Adrenal gland (tissue), 19 donors: ENCODE measurements at places on chromosomes 1 and 21.

DNA sequence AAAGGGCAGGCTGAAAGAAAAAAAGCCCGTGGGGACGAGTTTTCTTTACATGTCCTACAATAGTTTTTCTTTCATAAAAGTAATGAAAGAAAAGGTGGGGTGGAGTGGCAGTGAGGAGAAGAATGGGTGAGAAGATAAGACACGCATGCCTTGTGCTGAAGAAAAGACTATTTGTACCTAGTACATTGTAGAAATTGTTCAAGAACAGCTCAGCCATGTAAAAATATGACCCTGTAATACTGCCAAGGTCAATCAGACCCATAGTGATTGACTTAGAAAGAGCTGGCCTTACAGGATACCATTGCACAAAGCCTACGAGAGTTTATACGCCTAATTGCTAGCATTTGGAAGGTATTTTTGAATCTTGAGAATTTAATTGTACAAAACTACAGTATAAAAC lies 126.0 kb upstream of the NRIP1 start:
- H3K27ac ChIP-seq: no peak overlapping the region
- no peaks in the 10 kb centered on the region for H3K4me1 ChIP-seq
- H3K27me3 ChIP-seq: no peaks in the 10 kb centered on the region
- DNase-seq: no peak
- H3K36me3 ChIP-seq: no peaks in the 10 kb centered on the region

DNA sequence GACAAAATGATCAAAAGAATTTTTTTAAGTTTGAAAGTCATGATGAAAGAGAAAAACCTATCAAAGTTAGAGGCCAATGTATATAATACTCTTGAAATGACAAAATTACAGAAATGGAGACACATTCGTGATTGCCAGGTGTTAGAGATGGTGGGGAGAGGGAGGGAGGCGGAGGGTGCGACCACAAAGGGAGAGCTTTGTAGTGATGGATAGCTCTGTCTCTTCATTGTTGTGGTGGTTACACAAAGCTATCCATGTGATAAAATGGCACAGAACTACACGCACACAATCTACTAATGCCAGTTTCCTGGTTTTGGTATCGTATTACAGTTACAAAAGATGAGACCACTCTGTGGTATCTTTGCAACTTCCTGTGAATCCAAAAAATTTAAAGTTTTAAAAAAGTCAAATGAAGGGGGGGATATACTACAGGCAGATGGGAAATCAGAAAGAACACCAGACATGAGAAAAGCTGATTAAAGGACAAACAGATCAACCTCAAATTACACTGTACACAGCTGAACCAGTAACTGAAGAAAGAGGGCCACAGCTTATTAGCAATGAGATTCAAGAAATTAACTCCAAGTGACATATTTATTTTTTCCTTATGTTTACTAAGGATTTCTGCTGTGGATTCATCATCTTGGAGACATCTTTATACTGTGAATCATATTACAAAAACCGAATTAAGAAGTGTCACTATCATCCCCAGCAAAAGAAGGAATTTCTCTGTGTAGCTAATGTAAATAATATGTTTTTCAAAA lies 199.1 kb downstream of the SLC45A1 start:
- H3K4me3 ChIP-seq: no peak overlapping the region
- peak overlapping the region; percentile 11 for H3K27ac ChIP-seq

DNA sequence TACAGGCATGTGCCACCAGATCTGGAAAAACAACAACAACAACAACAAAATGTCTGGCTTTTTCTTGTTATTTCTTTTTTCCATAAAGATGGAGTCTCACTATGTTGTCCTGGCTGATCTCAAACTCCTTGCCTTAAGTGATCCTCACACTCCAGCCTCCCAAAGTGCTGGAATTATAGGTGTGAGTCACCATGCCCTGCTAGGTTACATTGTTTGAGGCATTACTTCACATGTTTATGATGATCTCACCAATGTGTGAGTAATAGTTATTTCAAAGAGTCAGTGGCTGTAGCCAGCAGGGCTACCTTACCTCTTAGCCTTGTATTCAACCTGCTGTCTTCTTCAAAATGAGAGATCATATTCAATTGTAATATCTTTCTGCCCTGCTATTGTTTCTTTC lies 445.7 kb downstream of the AMY1C start:
- H3K36me3 ChIP-seq: no peaks in the 10 kb centered on the region
- H3K4me3 ChIP-seq: no peak overlapping the region

DNA sequence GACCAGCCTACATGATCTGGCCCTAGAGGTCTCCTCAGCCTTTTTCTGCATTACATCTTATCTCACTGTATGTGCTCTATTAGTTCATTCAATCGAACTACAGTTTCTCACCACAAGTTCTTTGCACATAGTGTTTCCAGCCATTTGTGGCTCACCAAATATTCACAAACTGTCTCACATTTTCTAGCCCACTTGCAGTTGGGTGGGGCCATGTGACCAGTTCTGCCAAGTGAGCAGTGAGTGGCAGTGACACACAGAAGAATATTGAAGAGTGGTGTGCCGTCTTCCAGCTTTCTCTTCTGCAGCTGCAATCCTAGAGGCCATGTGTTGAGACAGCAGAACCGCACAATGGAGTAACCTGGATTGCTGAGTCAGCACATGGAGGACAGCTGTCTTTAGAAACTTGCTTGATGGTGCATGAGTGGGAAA lies 103.2 kb upstream of the ZNF644 start:
- no peaks in the 10 kb centered on the region for H3K36me3 ChIP-seq
- H3K4me1 ChIP-seq: no peaks in the 10 kb centered on the region
- DNase-seq: no peak
- H3K27ac ChIP-seq: no peak overlapping the region

GRCh38 chr21:32826329-32827167 lies 55.0 kb upstream of the PAXBP1 start:
- H3K4me3 ChIP-seq: no peak overlapping the region
- H3K36me3 ChIP-seq: no peaks in the 10 kb centered on the region
- peak; percentile 70 for DNase-seq
- no peak overlapping the region for H3K27ac ChIP-seq
- H3K4me1 ChIP-seq: no peaks in the 10 kb centered on the region

DNA sequence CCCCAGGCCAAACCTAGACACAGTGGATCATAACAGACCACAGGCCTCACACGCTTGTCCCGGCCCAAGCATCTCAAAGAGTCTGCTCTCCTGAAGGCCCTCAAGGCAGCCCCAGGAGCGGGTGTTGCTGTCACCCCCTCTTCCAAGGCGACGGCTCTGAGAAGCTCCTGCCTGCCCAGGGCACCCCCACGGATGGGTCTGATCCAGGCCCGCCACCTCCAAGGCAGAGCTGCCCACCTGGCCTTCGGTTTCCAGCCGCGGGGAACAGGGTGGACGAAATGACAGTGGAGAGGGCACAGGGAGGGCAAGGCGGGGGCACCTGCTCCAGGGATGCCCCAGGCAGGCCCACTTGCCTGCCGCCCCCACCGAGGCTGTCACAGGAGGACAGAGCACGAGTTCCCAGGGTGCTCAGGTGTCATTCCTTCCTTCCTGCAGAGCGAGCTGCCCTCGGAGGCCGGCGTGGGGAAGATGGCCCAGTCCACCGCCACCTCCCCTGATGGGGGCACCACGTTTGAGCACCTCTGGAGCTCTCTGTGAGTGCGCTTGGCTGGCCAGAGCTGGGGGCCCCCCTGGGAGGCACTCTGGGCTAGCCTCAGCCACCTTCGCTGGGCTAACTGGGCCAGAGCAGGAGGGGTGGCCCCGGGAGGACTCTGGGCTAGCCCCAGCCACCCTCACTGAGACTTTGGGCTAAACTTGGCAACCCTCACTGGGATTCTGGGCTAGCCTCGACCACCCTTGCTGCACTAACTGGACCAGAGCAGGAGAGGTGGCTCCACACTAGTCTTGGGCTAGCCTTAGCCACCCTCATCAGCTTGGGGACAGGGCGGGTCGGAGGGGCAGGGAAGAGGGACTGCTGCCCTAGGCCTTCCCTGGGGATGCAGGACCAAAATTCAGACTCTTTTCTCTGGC lies 29.8 kb downstream of the TP73 start:
- H3K36me3 ChIP-seq: no peaks in the 10 kb centered on the region
- no peak for DNase-seq
- peaks cover 4% of the 10 kb centered on the region for H3K27me3 ChIP-seq
- no peak overlapping the region for H3K4me3 ChIP-seq
- no peak overlapping the region for H3K27ac ChIP-seq

GRCh38 chr21:42165901-42166300 lies 53.0 kb upstream of the ABCG1 start:
- H3K27ac ChIP-seq: no peak overlapping the region
- DNase-seq: no peak
- no peak overlapping the region for H3K4me3 ChIP-seq
- no peaks in the 10 kb centered on the region for H3K36me3 ChIP-seq
- H3K4me1 ChIP-seq: no peaks in the 10 kb centered on the region
- H3K27me3 ChIP-seq: no peaks in the 10 kb centered on the region

- no peak for DNase-seq
- H3K36me3 ChIP-seq: no peaks in the 10 kb centered on the region
- no peaks in the 10 kb centered on the region for H3K27me3 ChIP-seq
- H3K27ac ChIP-seq: no peak overlapping the region
- H3K4me3 ChIP-seq: no peak overlapping the region
These were observed 23.5 kb downstream of the COP1 start for GRCh38 chr1:176183618-176184017.

DNA sequence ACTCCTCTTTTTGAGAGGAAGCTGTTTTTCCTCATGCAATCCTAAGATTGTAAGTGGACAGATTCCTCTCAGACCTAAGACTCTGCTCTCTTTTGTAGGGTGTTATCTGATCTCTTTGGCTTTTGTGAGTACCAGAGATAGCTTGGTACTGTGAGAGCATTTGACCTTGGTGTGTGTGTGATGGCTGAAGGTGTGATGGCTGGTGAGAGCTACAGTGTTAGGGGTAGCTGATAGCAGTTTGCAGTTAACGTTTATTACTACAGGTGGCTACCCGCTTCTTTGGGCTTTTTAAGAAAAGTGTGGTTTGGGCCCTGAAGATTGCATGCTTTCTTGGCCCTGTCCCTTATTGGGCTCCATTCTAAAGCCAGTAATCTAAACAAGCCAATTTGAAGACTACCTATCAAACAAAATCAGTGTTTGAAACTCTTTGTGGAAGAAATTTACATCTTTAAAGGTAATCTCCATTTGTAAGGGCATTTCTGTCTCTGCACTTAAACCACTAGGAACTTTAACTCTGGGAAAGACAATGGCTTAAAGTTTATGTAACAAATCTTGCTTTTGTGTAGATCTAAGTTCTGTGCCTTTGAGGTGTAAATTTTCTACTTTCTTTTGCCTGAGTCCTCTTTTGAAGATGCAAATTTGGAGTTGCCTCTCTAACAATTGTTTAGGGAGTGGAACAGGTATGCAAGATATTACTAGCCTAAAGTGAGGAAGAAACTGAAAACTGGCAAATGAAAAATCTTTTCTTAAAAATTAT lies 85.3 kb upstream of the SERBP1 start:
- H3K4me1 ChIP-seq: no peaks in the 10 kb centered on the region
- H3K36me3 ChIP-seq: no peaks in the 10 kb centered on the region
- no peak for DNase-seq
- H3K27ac ChIP-seq: no peak overlapping the region
- H3K4me3 ChIP-seq: no peak overlapping the region

- H3K4me1 ChIP-seq: peaks cover 30% of the 10 kb centered on the region
- no peaks in the 10 kb centered on the region for H3K27me3 ChIP-seq
- DNase-seq: no peak
- H3K36me3 ChIP-seq: no peaks in the 10 kb centered on the region
- no peak overlapping the region for H3K4me3 ChIP-seq
These were observed 20.2 kb downstream of the SKI start for GRCh38 chr1:2248127-2248826.

DNA sequence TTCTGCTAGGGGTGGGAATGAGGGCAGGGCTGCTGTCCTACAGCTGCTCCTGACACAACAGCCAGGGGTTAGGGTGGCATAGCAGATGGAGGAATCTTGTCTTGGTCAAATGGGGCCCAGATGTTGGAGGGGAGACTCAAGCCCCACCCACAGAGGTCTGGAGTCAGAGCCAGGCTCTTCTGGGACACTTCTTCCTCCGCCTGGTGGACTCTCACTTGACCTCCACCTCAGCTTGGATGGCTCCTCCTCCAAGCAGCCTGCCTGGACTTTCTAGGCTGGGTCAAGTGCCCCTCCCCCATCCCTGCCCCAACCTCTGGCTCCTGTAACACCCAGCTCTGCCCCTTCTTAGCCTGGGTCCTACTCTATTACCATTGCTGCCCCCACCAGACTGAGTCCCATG lies 35.5 kb downstream of the EPHA2 start:
- no peaks in the 10 kb centered on the region for H3K27me3 ChIP-seq
- DNase-seq: no peak
- H3K27ac ChIP-seq: no peak overlapping the region
- H3K4me1 ChIP-seq: no peaks in the 10 kb centered on the region
- no peak overlapping the region for H3K4me3 ChIP-seq

DNA sequence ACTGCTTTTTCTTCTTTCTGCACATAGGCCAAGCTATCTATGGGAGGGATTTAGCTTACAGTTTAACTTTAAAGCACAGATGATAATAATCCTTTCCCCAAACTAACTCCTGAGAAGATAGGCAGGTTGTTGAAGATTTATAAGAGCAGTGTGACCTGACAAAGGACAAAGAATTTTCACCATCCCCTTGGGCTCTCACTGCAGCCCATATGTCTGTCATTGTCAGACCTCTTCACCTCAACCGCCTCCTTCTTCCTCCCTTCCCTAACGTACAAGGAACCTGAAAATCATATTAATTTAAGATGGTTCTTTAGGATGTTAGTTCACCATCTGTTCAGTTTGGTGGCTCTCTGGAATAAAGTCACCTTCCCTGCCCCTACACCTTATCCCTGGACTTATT lies 5.0 kb downstream of the RNU1-2 start:
- DNase-seq: no peak
- peaks cover 9% of the 10 kb centered on the region for H3K4me1 ChIP-seq
- H3K27ac ChIP-seq: no peak overlapping the region
- H3K27me3 ChIP-seq: no peaks in the 10 kb centered on the region
- no peaks in the 10 kb centered on the region for H3K36me3 ChIP-seq

DNA sequence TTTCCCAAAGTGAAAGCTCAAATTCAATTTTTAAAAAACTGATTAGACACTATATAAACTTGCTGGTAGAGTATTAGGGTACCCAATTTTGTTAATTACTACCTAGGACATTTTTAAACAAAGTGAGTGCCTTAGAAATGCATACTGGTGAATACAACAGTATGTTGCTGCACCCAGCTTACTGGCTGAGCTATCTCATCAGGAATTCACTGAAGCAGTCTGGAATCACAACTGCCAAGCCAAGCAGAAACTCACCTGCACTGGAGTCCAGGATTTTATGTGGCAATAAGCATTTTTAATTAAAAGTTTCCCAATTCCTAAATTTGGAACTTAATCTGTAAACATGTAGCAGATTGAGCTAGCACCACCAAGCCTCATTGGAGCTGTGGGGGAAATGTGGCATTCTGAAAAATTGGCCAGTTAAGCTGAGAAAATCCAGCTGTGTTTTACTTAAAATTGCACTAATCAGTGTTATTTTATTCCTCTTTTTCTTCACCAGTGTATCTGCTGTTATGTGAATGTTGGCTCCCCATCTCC lies 61.8 kb downstream of the CLEC20A start:
- H3K36me3 ChIP-seq: no peaks in the 10 kb centered on the region
- no peak overlapping the region for H3K27ac ChIP-seq
- no peak overlapping the region for H3K4me3 ChIP-seq
- DNase-seq: no peak
- H3K4me1 ChIP-seq: no peaks in the 10 kb centered on the region
